ENCODE measurements at places on chromosomes 1 and 21. TPM values are rescaled to one million over a fixed set of nuclear protein-coding genes. Genes with fewer than 3 reads are reported as not detected.

The RBM11 gene
- total RNA-seq = not detected

- no peak overlapping the region for H3K4me3 ChIP-seq
- no peak for DNase-seq
- no peaks in the 10 kb centered on the region for H3K4me1 ChIP-seq
- no peak overlapping the region for H3K27ac ChIP-seq
- H3K27me3 ChIP-seq = no peaks in the 10 kb centered on the region
Measured at GRCh38 chr1:106680216-106680615, 376.3 kb upstream of the PRMT6 start.

The IL20 gene
- total RNA-seq = not detected

The XKR8 gene
- 11.0 TPM for total RNA-seq

DNA sequence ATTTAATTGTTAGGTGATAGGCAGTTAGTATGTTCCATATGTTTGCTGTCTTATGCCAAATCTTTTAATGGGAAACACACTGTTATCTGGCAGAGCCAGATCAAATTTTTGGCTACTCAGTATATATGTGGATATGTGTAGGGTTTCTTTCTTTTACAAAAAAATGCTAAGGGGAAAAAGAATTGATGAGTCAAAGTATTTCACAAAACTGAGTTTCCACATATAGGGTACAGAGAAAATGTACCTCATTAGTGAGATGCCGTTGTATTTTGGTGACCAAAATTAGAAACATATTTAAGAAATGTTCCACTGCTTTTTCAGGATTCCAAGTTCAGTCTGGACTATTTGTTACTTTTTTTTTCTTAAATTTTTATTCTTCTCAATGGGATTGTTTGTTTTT, 201.2 kb upstream of the PTGFR start:
- no peak overlapping the region for H3K27ac ChIP-seq
- no peak for DNase-seq
- no peak overlapping the region for H3K4me3 ChIP-seq
- no peaks in the 10 kb centered on the region for H3K4me1 ChIP-seq
- H3K27me3 ChIP-seq = no peaks in the 10 kb centered on the region

DNA sequence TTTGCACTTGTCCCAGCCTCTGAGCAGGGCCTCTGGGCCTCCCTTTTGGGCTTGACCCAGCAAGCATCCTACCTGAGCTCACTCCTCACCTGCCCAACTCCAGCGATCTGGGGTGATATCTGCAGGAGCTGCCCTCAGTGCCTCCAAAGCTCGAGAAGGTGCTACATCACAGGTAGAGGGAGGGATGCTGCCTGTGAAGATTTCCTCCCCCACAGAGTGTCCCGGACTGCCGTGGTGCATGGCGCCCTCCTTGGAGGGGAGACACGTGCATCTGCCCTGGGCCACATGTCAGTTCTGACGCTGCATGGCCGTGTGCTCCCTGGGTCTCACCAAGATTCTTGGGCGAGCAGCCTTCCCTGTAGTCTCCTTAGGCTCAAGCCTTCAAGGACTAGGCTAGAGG, 27.7 kb downstream of the NENF start:
- no peaks in the 10 kb centered on the region for H3K27me3 ChIP-seq
- no peak overlapping the region for H3K27ac ChIP-seq
- no peaks in the 10 kb centered on the region for H3K36me3 ChIP-seq
- DNase-seq = no peak

The CD1C gene
- not detected for total RNA-seq

GRCh38 chr1:37449936-37450335, 24.4 kb upstream of the ZC3H12A start:
- no peak overlapping the region for H3K27ac ChIP-seq
- H3K36me3 ChIP-seq = no peaks in the 10 kb centered on the region
- peaks cover 27% of the 10 kb centered on the region for H3K4me1 ChIP-seq

GRCh38 chr1:61842036-61842435, 99.8 kb downstream of the PATJ start:
- H3K27me3 ChIP-seq = no peaks in the 10 kb centered on the region
- H3K36me3 ChIP-seq = no peaks in the 10 kb centered on the region
- peaks cover 34% of the 10 kb centered on the region for H3K4me1 ChIP-seq
- DNase-seq = no peak
- H3K4me3 ChIP-seq = no peak overlapping the region

The FCRL6 gene
- not detected for total RNA-seq

DNA sequence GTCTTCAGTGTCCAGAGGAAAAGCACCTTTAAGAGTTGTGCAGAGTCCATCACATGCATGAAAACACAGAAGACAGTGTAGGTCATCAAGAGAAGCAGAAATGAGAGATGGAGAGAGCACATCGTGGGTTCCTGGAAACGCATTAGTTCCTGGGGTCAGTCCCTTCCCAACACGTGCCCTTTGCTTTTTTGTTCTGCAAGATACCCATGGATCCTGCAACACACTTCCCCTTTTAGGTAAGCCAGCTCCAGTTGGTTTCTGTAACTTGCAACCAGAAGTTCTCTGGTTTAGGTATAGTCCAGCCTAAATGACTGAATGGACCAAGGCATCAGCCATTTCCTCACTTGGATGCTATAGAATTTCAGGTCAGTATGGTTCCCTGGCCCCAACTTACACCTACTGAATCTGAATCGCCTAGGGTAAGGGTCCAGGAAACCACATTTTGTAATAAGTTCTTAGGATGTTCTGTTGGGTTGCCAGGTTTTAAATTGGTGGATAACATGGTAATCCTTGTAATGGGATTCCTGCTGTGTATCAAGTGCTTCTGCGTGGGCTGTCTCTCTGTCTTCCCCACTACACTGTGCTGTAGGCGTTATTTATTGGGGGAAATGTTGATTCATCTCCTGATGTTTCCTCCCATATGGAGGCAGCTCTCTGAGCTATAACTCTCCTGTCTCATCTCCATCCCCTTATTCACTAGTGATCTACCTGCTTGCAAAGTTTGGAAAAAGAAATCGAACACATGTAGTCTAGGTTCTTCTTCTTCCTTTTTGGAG, 230.6 kb downstream of the TNR start:
- no peak for DNase-seq
- no peaks in the 10 kb centered on the region for H3K36me3 ChIP-seq
- no peak overlapping the region for H3K27ac ChIP-seq
- peaks cover 56% of the 10 kb centered on the region for H3K27me3 ChIP-seq

GRCh38 chr1:43774359-43774758, 67.0 kb downstream of the ST3GAL3 start:
- DNase-seq = no peak
- no peak overlapping the region for H3K4me3 ChIP-seq
